ENCODE measurements at places on chromosomes 7 and 10.

DNA sequence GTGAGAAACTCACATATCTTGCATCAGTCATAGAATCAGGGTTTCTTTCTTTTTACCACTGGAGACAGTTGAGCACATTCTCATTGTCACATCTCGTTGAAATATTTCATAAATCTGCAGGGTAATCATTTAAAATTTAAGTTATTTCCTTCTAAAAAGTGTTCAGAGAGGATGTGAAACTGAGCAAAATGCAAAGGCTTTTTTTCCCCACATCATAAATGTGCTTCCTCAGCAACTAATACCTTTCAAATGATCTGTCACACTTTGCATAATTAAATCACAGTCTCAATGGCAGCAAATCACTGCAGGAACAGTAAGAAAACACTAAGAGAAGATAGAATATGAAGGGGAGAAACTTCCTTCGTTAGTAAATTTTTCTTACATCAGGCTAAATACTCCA lies 187.5 kb downstream of the EVX1 start:
- no peak for DNase-seq

- DNase-seq: no peak
These were observed 1.3 kb upstream of the HIP1 start for GRCh38 chr7:75739796-75740672.

DNA sequence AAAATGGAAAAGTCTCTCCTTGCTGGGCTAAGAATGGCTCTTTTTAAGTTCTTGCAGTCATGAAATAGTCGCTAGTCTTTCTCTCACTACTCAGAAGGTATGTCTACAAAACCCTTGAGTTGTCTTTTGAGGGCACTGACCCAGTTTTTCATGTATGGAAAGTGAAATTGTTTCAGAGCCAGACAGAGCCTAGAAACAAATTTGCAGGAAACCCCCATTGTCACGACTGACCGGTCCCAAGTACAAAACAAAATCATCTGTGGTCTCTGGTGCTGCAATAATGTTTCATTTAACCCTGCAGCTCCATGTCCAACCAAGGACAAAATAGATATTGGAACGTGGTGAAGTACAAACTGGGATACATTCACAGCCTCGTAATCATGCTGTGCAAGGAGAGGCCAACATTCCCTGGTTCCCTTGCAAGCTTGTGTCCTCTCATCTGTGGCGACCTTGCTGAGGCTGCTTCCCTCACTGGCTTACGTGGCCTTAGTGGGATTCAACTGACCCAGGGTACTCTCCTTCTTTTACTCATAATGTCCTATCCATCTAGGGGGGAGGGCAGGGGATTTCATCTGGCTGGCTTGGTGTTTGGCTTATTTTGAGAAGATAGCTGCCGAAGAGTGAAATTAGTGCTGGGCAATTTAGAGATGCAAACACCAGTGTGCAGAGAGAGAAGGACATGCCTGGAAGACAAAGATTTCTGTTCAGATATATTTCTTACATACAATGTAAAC lies 172.5 kb downstream of the IPMK start:
- no peak for DNase-seq

DNA sequence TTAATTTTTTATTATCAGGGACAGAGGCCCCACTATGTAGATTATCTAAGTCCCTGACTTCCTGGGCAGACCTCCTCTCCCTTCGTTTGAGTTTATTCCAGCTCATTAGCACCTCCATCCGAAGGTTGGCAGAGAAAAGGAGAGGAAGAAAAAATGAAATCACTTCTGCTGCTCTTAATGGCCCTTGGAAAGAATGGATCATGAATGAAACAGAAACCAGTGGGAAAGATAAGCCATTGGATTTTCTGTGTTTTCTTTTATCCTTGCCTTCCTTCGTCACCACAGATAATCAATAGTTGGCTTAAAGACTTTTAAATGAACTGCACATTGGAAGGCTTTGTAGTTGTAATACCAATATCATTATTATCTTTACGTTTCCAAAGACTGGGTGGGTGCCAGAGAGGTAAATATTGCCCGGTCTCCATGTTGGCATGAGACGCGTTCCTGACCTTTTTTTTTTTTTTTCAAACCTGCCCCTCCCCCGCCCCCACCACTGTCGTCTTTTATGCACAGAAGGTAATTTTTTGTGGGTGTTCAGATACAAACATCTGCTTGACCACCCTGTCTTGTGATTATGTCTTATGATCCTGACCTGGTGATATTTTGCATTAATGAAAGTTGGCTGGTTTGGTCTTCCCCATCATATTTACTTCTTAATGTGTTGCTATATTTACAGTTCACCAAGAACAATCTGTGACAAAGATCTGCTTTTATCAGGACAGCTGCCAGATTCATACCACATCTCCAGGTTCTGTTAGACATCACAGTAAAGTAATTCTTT lies 116.8 kb downstream of the ARID5B start:
- no peak for DNase-seq

DNA sequence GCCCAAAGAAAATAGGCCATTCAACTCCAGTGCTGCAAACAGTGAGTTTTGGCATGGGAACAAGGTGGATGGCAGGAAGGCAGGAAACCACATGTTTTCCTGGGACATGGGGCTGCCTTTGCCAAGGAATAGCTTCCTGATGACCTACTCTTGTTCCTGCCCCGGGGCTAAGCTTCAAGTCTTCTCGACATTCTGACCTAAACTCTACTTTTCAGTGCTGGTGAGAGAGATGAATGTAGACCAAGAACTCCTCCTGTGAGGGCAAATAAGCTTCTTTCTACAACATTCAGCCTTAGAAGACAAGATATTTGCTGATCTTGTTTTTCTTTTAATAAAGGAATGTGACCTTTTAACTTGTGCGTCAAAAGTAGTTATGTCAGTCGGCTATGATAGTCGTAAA lies 199.0 kb downstream of the GPR37 start:
- peak; percentile 6 for DNase-seq

DNA sequence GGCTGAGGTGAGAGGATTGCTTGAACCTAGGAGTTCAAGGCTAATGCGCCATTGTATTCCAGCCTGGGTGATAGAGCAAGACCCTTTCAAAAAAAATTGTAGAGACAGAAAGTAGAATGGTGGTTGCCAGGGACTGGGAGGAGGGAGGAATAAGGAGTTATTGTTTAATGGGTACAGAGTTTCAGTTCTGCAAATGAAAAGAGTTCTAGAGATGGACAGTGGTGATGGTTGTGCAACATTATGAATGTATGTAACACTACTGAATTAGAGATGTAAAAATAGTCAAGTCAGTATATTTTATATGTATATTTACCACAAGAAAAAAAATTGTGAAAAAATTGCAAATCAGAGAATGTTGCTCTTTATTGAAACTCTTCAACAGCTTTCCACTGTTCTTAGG lies 266.5 kb upstream of the NPY start:
- no peak for DNase-seq

DNA sequence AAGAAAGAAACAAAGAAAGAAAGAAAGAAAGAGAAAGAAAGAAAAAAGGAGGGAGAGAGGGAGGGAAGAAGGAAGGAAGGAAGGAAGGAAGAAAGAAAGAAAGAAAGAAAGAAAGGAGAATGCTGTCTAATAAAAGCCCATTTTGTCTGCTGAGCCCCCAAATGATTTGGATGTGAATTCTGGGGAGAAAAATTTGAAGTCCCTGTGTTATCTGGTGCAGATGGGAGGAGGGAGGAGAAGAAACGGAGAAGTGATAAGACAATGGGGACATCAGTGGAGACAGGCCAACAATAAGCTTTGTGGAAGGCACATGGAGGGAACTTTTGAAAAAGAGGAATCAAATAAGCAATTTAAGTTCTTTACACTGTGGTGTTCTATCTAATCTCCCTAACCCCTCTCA lies 24.6 kb upstream of the TMEM273 start:
- no peak for DNase-seq

- DNase-seq: no peak
These were observed 234.3 kb downstream of the LRMDA start for GRCh38 chr10:75665707-75666106.
